Kasumi-1 (cell line): ENCODE measurements at places on chromosomes 3 and 15.
A peak's percentile ranks its signal among the peaks of the same experiment; 100 is the strongest.

DNA sequence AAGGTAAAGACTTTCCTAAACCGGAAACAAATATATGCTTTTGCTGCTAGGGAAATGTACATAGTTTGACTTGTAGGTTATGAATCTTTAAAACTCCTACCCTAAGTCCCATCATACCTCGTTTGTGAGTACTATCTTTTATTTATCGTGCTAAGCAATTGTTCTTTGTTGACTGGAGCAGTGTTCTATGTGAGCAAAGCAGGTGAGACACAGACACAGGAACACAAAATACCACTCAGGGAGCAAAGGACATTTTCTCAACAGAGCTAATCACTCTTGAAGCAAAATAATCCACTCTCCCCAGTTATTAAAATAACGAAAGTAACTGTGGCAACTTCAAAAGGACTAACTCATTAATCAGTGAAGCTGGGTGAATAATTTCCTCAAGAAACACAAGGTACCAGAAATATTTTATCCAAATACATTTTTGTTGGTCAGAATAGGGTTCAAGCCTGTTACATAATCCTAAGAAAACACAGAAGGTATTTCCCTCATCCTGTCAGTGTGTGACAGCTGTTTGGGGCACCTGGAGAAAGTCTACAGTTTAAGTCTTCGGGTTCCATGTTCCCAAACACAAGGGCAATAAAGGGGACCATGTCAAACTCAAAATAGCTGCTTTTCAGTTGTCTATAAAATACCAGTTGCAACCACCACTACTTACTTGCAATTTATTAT, 407.7 kb downstream of the FOXP1 start:
- DNase-seq = no peak

DNA sequence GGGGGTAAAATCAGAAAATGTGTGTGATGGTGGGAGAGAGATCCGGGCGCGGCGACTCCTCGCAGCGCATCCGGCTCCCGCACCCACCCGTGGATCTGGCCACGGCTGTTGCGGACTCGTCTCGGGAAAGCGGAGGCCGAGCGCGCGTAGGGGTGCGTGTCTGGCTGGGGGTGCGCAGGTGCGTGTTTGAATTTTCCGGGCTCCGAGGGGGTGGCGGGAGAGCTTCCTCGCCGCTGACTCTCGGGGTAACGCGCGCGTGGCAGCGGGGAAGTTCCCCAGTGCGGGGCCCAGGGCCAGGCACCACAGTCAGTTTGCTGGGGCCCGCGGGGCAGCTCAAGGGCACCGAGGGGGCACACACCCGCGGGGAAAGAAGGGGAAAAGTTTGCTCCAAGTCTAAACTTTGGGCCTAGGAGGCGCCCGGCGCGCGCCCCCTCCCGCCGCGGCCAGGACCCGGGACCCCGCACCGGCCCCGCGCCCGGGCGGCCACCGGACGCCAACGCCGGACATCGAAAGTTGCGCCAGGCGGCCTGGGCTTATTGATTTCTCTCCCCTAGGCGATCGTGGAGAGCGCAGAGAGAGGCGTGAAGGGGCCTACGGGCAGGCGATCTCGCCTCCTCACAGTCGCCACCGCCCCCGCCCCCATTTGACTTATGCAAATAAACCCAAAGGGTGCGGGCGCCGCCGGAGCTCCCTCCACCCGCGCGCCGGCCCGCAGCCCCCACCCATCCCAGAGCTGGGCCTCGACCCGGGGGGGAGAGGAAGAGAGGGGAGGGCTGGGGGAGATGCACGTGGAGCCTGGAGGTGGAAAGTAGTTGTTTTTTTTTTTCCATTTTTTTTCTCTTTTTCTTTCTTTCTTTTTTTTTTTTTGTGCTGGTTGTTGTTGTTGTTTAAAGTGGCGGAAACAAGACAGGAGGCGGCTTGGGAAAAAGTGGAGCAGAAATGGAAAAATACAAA, 639 bp downstream of the FOXP1 start:
- DNase-seq = peak; percentile 74

GRCh38 chr3:27723001-27723445, 900 bp upstream of the EOMES start:
- DNase-seq = no peak

DNA sequence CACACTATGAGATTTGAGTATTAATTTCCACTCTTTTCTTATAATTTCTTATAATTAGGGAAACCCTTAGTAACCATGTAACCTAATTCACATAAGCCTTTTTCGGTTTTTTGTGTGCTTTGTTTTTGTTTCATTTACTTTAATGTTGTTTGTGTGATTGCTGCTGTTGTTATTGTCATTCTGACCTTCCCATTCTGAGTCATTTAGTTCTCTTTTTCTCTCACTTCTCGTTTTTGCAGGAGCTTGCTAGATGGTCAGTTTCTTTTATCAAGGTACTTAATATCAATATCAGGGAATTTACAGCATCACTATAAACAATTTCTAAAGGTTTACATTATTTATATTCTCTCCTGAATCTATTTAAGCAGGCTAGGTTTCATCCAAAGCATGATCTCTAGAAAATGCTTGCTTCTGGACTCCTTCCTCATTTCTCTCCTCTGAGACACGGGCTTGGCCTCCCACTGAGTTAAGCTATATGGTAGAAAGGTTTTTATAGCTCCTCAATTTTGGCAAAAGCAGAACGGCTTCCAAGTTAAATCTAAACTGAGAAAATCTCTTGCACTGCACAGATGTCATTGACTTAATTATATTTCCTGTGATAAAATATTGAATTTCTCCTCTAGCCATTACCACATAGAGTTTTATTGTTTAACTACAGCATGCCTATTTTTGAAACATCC, 534.2 kb downstream of the NSUN3 start:
- no peak for DNase-seq

DNA sequence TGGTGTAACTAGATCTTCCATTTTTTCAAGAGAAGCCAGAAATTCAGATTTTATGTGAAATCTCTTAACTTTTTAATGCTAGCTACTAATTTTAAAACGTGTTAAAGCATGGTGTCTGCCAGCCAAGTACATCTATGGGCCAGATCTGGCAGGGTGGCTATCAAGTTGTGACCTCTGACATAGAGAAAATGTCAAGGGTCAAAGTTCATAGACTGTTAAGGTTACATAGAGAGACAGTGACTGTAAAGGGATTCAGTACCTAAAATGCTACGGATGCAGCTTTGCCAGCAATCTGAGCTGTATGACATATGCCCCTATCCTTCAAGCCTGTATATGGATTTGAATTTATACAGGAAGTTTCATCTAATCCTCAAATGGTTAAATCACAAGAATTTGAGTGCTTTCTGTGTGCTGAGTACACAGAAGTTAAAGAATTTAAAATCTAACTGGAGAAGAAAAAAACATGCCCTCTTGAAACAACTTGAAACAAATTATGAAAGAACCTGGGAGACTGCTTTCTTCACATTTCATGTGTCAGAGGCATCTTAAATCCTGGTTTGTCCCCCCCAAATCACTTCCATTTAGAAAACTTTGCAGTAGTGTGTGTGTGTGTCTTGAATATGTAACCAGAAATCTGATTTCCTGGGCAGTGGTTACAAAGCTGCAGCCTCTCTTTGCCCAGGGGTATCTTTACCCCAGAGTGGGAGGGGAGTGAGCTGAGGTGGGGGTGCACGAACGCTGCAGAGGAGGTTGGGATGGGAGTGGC, 895 bp upstream of the ARHGAP31 start:
- DNase-seq = no peak

- DNase-seq = no peak
Observed at GRCh38 chr3:72993391-72993790, 3.2 kb upstream of the PPP4R2 start.

DNA sequence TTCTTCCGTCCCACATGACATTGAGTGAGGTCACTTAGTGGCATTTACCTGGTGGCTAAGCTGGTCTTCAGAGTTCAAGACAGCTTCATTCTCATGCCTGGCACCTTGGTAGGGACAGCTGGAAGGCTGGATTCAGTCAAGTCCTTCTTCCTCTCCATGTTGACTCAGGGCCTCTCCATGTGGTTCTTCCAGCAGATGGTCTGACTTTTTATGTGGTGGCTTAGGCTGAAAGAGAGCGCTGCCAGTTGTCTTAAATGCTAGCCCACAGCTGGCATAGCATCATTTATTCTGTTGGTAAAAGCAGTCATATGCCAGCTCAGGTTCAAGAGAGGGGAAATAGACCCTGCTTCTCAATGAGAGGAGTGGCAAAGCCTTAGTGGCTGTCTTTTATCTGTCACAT, 53.0 kb upstream of the CTDSPL start:
- DNase-seq = no peak

GRCh38 chr3:116661196-116661595, 48.4 kb upstream of the TUSC7 start:
- no peak for DNase-seq

- no peak for DNase-seq
Observed at GRCh38 chr3:141366285-141367037, 1.8 kb upstream of the ZBTB38 start.

GRCh38 chr15:34861214-34861613, 65.9 kb upstream of the ACTC1 start:
- DNase-seq = no peak

DNA sequence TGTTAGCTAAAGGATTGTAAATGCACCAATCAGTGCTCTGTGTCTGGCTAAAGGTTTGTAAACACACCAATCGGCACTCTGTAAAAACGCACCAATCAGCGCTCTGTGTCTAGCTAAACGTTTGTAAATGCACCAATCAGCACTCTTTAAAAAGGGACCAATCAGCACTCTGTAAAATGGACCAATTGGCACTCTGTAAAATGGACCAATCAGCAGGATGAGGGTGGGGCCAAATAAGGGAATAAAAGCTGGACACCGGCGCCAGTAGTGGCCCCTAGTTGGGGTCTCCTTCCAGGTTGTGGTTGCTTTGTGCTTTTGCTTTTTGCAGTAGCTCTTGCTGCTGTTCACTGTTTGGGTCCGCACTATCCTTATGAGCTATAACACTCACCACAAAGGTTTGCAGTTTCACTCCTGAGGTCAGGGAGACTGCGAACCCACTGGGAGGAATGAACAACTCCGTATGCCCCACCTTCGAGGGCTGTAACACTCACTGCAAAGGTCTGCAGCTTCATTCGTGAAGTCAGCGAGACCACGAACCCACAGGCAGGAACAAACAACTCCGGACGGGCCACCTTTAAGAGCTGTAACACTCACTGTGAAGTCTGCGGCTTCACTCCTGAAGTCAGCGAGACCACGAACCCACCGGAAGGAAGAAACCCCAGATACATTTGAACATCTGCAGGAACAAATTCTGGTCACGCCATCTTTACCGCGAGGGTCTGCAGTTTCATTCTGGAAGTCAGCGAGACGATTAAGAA, 1.1 kb upstream of the SUCLG2 start:
- peak; percentile 57 for DNase-seq

DNA sequence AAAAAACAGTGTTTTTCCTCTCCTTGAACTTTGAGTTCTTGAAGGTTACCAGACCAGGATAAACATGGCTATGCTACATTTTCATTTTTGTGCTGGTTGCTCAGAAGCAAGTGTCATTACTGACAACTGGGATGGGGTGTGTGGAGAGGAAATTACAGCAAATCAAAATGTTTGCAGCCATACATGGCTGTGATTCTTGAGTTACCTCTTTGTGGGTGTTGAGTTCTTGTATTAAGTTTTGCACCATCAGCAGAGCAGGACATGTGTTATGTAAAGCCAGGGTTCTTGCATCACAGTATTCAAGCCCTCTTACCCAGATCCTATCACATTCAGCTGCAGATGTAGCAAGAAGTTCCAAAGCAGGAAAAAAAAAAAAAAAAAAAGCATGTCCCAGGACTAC, 53.9 kb upstream of the ATOSA start:
- DNase-seq = no peak

- DNase-seq = no peak
Observed at GRCh38 chr3:24299246-24299805, 195.3 kb downstream of the THRB start.

DNA sequence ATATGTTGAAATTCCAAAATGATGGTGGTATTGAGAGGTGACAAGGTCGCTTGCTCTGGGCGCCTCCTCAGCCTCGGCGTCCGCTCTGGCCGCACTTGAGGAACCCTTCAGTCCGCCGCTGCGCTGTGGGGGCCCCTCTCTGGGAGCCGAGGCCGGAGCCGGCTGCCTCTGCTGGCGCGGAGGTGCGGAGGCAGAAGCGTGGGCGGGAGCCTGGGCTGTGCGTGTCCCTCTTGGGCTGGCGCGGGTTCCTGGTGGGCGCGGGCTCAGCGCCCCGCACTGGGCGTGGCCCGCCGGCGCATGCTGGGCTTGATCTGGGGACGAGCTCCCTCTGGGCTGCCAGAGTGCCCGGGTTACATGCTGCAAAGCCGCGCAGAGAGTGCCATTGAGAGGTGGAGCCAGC, 39.8 kb upstream of the TMC3 start:
- DNase-seq = no peak

DNA sequence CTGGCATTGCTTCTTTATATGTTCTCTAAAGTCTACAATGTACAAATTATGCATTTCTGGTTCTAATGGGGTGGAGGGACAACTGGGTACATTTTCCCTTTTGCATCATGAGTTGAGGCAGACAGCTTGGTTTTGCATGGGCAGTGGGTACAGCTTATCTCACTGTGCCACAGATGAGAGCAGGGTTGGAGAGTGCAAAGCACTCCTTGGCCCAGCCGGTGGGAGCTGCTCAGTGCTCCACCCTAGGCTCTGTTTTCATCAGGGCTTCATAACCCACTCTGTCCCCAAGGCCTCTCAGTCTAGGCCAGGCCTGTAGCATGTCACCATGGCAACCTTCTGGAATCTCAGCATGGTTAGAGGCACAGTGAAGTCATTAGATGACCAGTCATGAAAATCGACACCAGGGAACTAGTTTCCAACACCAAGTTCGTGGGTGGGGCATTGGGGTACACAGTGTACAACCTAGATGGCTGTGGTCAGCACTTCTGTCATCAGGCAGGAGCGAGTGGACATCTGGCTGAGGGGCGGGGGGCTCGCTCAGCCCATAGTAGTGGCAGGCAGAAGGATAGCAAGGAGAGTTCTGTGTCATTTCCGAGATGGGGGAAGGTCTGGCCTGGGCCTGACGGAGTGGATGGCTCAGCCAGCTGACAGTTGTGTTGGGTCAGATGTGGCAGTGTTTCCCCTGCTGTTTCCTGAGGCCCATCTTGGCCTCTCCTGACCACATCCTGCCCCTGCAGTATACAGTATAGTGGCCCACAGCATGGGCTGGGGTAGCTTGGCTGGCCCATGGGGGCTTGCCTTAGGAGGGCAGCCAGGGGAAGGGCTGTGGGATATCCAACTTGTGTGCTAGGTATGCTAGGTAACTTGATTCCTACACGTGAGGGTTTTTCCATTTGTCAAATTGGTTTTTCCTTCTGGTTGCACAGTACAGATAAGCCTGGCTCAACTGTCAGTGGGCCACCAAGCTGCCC, 75.7 kb upstream of the PRR23C start:
- DNase-seq = no peak

- no peak for DNase-seq
Observed at GRCh38 chr3:12040902-12041301, 36.7 kb downstream of the SYN2 start.
